Activated CD4-positive, alpha-beta T cell treated with anti-CD3 and anti-CD28 coated beads, Interleukin-2, amount 10 ng/mL, durations not matched to agents 7 days and 5 days (primary cell): ENCODE measurements at places on chromosomes 1 and 21. TPM values are rescaled to one million over a fixed set of nuclear protein-coding genes. Genes with fewer than 3 reads are reported as not detected.
A peak's percentile ranks its signal among the peaks of the same experiment; 100 is the strongest.

The CLSTN1 gene
- 134 TPM for total RNA-seq

DNA sequence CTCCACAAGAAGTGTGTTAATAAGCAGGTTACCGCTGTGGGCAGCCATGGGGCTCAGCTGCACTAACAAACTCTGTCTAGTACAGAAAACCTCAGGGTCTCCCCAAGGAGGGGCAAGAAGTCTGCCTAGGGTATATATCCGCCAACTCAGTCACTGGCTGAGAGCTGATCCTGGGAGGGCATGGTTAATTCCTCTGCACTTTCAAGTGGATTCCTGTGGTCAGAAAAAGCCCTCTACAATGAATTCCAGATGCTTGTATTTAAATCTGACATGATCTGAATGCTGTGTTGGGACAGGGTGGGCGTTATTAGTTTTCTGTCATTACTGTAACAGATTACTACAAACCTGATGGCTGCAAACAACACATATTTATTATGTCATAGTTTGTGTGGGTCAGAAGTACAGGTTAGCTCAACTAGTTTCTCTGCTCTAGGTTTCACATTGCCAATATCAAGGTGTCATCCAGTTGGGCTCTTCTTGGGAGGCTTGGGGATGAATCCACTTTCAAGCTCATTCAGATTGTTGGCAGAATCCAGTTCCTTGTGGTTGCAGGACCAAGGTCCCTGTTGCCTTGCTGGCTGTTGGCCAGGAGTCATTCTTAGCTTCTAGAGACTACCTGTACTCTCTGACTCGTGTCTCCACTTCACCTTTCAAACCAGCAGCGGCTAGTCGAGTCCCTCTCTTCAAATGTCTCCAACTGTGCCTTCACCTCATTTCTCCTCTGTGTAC is 8.0 kb upstream of the SELE start:
- H3K36me3 ChIP-seq = no peaks in the 10 kb centered on the region
- no peak for DNase-seq
- no peaks in the 10 kb centered on the region for H3K4me1 ChIP-seq
- no peak overlapping the region for H3K27ac ChIP-seq

- peak overlapping the region; percentile 86 for H3K27ac ChIP-seq
- DNase-seq = peak; percentile 29
Observed at GRCh38 chr1:110896090-110896489, 23.1 kb downstream of the CD53 start.

GRCh38 chr21:45632160-45632559 is 11.4 kb upstream of the PCBP3 start:
- H3K4me1 ChIP-seq = peaks cover 3% of the 10 kb centered on the region
- no peak for DNase-seq
- no peak overlapping the region for H3K4me3 ChIP-seq
- H3K36me3 ChIP-seq = no peaks in the 10 kb centered on the region
- peaks cover 2% of the 10 kb centered on the region for H3K27me3 ChIP-seq

DNA sequence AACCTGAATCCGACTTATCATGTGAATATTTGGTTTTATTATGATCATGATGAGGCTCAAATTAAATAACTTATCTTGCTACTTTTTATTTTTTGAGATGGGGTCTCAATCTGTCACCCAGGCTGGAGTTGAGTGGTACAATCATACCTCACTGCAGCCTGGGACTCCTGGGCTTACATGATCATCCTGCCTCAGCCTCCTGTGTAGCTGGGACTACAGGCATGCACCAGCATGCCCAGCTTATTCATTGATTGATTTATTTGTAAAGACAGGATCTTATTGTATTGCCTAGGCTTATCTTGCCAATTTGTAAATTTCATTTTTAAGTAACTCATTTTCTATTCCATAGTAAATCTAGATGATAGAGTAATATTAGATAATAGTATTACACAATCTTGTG is 84.3 kb downstream of the COL11A1 start:
- DNase-seq = no peak
- no peak overlapping the region for H3K27ac ChIP-seq
- H3K27me3 ChIP-seq = no peaks in the 10 kb centered on the region
- H3K4me1 ChIP-seq = no peaks in the 10 kb centered on the region
- H3K4me3 ChIP-seq = no peak overlapping the region

GRCh38 chr1:91980663-91981062 is 31.5 kb downstream of the BRDT start:
- no peaks in the 10 kb centered on the region for H3K4me1 ChIP-seq
- H3K27ac ChIP-seq = no peak overlapping the region
- H3K36me3 ChIP-seq = no peaks in the 10 kb centered on the region
- no peak overlapping the region for H3K4me3 ChIP-seq
- H3K27me3 ChIP-seq = peaks cover 11% of the 10 kb centered on the region
